Activated CD4-positive, alpha-beta memory T cell treated with anti-CD3 and anti-CD28 coated beads for 36 hours (primary cell): ENCODE measurements at places on chromosomes 12 and 14. TPM values are rescaled to one million over a fixed set of nuclear protein-coding genes. Genes with fewer than 3 reads are reported as not detected.

DNA sequence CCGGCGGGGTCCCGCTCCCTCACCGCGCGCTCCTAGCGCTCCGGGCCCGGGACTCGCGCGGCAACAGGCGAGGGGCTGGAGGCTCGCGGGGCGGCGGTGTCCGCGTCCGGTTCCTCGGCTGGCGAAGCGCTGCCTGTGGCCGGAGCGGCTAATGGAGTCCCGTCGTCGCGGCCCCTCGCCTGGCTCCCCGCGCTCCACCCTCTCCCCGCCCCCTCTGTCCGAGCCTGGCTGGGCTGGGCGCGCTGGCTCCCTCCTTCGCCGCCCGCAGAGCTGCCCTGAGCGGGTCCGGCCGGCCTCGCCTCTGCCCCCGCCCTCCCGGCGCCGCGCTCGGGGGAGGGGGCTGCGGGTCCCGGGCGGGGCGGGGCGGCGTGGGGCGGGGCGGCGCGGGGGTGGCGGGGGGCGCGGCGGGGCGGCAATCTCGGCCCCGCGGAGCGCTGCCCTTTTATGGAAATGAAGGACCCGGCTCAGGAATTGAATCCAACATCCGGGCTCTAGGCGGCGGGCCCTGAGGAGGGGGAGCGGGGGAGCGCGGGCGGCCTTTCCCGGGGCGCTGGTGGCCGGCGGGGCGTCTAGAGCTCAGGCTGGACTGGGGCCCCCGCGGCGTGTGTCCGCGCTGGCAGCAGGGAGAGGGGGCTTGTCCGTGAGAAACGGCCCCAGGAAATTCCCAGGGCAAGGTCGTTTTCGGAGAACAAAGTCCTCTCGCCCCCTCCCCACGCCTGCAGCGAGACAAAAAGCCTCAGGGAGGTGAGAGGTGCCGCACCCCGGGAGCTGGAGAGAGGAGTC is at the start of gene FERMT2:
Gene FERMT2 (minus strand): TSS at position 153 of the 783 bp plus-strand sequence. CDS start 482 bp downstream, outside the sequence.
- DNase-seq, result peak; percentile 40
- peak within 1 kb of the TSS; percentile 9 for H3K27ac ChIP-seq
- peak within 1 kb of the TSS; percentile 83 for H3K4me3 ChIP-seq
- peaks cover 33% of the 10 kb centered on the region for H3K4me1 ChIP-seq

GRCh38 chr12:62995097-62995496 is 60.1 kb upstream of the PPM1H start:
- no peaks in the 10 kb centered on the region for H3K4me1 ChIP-seq
- no peak overlapping the region for H3K27ac ChIP-seq
- H3K27me3 ChIP-seq, result no peaks in the 10 kb centered on the region
- H3K36me3 ChIP-seq, result no peaks in the 10 kb centered on the region

DNA sequence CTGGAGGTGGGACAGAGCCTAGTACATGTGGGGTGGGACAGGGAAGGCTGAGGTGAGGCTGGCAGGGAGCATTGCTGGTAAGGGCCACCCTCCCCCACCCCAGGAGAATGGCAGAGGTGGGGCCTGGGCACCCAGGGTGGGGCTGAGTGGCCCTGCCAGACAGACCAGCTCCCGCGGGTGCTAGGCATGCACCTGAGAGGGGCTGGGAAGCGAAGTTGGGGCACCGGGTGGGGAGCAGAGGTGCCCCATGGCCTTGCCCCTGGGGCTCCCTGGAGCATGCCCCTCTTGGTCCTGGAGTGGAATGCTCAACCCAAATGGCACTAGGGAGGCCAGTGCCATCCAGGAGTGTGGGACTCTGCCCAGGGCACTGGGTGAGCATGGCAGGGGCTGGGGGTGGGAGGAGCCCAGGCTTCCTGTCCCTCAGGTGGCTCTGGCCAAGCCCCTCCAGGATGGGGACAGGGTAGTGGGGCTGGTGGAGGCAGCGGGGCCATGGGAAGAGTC is 1.3 kb downstream of the TNFAIP2 start:
- no peak overlapping the region for H3K27ac ChIP-seq
- H3K36me3 ChIP-seq, result no peaks in the 10 kb centered on the region
- H3K27me3 ChIP-seq, result peaks cover 26% of the 10 kb centered on the region
- no peak overlapping the region for H3K4me3 ChIP-seq

- peaks cover 1% of the 10 kb centered on the region for H3K27me3 ChIP-seq
- H3K4me1 ChIP-seq, result no peaks in the 10 kb centered on the region
- no peak for DNase-seq
- H3K4me3 ChIP-seq, result no peak overlapping the region
- H3K27ac ChIP-seq, result no peak overlapping the region
- no peaks in the 10 kb centered on the region for H3K36me3 ChIP-seq
Measured at GRCh38 chr14:37147310-37147880, 25.0 kb downstream of the SLC25A21 start.

DNA sequence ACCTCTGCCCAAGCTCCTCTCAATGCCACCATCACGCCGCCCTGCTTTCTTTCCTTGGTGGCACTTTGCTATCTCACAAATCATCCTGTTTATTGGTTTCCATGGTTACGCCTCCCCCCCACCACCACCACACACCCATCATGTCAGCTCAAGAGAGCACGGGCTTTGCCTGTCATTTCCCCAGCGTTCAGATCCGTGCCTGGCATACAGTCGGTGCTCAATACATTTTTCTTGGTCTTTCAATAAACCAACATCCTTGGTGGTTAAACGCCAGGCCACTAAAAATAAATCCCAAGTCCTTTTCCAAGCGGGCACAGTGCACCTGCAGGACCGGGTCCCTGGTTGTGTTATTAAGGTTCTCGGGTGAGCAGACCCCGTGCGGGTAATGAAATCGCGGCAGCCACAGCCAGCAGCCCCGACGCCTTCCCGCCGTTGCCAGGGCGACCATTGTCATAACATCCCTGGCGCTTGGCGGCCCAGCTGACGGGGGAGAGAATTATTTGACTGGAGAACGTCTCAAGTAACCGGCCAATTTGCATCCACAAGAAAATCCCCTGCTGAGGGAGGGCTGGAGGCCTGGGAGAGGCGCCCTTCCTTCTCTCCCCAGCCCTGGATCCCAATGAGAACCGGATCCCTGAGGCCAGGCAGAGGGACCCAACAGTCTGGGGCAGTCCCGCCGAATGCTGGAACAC is 92.9 kb downstream of the KSR2 start:
- DNase-seq, result peak; percentile 66
- H3K27ac ChIP-seq, result no peak overlapping the region
- peaks cover 13% of the 10 kb centered on the region for H3K27me3 ChIP-seq
- no peak overlapping the region for H3K4me3 ChIP-seq
- H3K36me3 ChIP-seq, result no peaks in the 10 kb centered on the region

ABCD2 gene
- total RNA-seq, result 5.0 TPM
